M059J (cell line): ENCODE measurements at places on chromosomes 2 and 18.

DNA sequence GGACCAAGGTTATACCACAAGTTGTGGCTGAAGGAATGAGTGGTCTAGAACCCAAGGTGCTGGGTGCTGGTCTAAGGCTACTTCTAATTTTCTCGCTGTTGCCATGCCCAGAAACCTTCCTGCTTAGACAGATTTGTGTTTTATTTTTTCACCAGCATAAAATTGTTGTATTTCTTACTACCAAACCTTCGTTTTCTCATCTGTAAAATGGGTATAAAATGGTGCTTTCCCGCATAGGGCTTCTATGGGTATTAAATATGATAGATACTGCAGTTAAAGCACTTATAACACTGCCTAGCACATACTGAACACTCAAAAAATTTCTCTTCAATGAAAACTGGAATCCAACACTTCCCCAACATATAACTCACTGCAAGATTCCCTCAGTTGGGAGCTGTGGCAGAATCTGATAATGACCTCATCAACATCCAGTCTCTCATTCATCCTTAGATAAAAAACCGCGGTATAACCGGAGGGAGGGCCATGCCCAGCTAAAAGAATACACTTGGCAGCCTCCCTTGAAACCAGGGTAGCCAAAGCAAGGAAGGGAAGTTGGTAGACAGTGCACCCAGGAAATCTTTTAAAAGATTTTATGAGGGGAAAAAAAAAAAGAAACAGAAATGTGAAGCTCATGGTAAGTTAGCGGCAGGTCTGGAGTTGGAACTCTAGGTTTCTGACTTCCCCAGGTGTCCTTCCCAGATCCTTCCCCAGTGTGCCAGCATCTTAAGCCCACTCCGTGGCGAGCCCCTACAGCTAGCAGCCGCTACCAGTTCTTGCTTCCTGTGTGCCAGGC, 1.2 kb downstream of the NEMP2 start:
- DNase-seq, result peak; percentile 50

- no peak for DNase-seq
Observed at GRCh38 chr18:24187049-24187448, 48.2 kb downstream of the CABYR start.

DNA sequence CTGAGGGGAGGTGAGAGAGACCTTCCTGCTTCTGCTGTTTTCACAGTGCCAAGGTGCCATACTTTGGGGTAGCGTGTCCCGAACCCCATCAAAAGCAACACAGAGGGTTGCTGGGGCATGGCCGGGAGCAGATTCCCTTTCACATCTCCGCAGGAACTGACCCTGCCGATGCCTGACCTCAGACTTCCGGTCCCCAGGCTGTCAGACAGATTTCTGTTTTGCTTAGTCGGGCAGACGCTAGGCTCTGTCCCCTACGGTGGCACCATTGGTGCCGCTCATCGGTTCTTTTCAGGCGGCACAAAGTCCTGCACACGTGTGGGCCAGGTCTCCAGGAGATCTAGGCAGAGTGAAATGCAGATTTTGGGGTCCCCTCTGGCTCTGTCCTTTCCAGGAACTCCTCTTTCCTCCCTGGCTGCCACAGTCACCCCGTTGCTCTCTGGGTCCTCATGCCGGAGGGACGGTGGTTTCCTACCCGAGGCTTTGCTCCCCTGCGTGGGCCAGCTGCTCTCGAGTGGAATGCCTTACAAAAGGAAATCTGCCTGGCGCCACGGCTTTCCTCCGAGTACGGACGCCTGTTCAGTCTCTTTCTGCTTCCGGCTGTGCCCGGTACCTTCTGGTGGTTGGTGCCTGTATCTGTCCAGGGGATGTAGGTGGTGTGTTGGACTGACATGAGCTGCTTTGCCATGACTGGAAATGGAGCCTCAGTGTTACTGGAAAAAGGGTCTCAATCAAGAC, 39.3 kb downstream of the RTP5 start:
- no peak for DNase-seq

DNA sequence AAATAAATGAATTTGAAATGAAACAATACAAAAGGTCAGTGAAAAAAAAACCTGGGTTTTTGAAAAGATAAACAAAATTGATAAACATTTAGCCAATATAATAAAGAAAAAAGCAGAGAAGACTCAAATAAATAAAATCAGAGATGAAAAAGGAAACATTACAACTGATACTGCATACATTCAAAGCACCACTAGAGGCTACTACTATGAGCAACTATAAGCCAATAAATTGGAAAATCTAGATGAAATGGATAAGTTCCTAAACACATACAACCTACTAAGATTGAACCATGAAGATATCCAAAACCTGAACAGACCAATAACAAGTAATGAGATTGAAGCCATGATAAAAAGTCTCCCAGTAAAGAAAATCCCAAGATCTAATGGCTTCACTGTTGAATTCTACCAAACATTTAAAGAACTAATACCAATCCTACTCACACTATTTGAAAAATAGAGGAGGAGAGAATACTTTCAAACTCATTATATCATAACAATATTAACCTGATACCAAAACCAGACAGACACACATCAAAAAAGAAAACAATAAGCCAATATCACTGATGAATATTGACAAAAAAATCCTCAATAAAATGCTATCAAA, 80.8 kb upstream of the CERS6 start:
- no peak for DNase-seq

DNA sequence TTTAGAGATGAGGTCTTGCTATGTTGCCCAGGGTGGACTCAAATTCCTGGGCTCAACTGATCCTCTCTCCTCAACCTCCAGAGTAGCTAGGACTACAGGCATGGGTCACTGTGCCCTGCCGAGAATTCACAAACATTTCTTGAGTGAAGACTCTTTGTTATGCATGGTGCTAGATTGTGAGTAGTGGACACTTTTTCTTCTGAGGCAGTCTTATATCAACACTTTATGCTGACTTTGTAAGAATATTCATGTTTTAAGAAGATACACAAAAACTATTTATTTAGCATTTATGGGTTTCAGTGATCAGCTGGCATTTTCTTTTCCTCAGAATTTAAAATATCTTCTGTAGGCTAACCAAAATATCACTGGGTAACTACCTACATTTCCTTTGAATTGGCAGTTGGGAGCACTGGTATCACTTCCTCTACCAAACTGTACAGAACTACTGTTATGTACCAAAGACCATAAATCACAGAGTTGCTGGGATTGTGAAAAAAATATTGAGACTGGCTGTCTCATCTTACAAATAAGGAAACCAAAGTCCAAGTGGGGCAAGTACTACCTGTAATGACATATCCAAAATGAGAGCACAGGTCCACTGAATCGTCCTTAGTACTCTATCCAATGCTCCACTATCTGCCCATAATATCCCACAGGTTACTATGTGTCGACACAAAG, 34.0 kb downstream of the DOCK10 start:
- DNase-seq, result no peak

DNA sequence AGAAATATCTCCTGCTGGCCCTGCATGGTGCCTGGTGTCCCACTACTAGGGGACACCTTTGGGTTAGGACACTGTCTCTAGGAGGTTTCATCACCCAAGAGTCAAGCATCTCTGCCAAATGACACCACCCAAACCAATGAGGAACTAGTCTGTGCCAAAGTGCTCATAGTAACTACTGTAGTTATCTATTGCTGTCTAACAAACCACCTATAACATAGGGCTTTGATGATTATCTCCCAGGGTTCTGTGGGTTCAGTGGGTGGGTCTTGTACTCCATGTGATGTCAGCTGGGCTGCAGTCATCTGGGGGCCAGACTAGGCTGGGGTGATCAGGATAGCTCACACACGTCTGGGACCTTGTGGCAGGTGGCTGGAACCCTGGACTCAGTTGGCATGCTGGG, 59.8 kb downstream of the EPAS1 start:
- DNase-seq, result no peak

DNA sequence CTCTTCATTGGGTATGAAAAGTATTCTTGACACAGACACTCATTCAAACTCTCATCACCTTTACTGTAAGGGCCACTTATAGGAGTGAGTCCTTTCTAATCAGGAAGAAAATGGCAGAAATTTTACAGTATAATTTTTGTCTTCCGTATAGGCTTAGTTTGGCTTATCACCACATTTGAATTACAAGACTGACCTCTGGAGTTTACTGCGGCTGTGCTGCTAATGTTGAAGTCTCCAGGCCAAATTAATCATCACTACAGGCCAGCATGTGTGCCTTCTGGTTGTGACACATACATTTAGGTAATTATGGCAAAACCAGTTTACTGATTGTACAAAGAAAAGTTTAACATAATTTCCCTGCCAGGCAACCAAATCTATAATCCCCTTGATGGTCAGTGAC, 753.6 kb upstream of the GCFC2 start:
- DNase-seq, result no peak

GRCh38 chr2:144683107-144683753, 163.3 kb upstream of the ZEB2 start:
- DNase-seq, result no peak

DNA sequence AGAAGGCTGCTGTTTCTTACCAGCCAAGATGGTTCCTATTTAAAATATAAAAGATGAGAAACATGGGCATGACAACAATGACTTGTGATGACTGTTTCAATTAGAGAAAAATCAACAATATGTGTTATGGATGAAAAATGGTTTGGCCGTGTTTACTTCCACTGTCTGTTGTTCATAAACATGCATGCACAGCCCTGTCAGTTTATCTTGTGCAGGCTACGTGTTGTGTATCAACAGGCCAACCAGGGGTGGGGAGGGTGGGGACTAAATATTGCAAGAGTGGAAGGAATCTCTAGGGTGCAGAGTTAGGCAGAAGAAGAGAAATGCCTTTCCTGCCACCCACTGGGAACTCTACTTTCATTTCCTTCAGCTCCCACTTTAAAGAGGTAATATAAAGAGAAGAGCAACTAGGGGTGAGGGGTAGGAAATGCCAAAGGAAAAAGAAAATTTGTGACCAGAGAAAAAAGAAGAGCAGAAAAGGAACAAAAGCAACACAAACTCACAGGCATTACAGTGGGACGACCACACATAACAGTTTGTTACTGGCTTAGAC, 116.8 kb upstream of the MEIS1 start:
- DNase-seq, result no peak

DNA sequence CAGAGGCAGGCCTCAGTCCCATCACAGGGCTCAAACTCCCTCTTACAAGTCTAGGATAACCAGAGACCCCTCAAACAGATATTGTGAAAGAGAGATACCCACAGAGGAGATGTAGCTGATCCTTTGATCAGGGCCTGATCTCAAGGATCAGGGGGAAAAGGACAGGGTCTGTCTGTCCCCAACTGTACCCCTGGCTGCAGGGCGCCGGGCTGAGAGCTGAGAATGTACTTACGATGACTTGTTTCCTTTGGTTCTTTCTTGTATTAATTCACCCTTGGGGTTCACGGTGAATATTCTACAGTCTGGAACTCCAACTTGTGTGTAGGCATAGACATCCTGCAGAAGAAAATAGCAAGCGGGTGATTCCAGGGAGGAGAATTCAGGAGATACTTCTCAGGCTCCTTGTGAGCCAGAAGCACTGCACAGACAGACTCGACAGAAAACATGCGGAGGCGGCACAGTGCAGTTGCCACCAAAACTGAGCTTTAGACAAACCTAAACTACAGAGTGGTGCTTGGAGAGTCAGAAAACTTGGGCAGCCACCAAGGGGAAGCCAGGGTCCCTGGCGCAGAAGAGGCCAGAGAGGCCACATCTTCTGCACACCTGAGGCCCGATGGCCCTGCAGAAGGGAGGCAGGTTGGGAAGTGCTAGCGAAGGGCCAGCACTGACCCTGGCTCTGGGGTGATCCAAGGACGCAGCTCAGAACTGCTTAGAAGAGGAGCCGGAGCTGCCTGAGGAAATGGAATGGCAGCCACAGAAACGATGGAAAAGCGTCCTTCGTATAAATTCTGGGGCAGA, 73.9 kb downstream of the EMILIN2 start:
- no peak for DNase-seq

- no peak for DNase-seq
Observed at GRCh38 chr2:65357959-65358294, 74.5 kb downstream of the SPRED2 start.

GRCh38 chr2:43329637-43330036, 103.2 kb upstream of the ZFP36L2 start:
- no peak for DNase-seq

GRCh38 chr18:1865869-1866268, 705.4 kb downstream of the METTL4 start:
- no peak for DNase-seq

DNA sequence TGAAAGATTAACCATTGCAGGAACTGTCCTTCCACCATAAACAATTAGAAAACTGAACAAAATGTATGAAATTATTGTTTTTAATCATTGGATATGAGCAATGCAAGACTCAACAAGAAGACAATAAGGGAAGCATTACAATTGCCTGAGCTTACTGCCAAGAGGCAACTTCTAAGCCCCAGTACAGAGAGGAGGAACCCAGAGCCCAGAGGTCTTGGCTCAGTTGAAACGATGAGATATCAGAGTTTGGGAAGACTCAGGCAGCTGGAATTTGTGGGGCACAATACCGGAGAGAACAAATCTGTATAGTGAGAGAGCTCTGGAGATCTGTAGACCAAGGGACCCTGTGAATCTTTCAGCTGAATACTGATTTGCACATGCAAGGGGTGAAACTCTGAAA, 80.6 kb upstream of the ZFP36L2 start:
- DNase-seq, result no peak

GRCh38 chr18:70415823-70416488, 127.1 kb downstream of the SOCS6 start:
- no peak for DNase-seq

DNA sequence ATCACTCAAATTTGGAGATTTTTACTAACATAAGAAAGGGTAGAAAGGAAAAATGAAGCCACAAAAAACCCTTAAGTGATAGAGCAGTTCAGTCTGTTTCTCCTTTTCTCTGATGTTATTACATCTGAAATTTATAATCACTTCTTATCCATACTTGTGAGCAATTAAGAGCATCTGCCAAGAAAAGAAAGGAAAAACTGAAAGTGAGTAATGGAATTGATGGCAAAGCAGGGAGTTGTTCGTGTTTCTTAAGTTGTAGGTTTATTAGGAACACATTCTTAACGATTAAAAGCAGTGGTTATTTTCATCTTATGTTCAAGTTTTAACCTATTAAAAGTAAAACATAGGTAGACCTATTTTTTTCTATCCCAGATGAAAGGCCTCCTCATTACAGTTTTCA, 277.7 kb downstream of the RND3 start:
- DNase-seq, result no peak

DNA sequence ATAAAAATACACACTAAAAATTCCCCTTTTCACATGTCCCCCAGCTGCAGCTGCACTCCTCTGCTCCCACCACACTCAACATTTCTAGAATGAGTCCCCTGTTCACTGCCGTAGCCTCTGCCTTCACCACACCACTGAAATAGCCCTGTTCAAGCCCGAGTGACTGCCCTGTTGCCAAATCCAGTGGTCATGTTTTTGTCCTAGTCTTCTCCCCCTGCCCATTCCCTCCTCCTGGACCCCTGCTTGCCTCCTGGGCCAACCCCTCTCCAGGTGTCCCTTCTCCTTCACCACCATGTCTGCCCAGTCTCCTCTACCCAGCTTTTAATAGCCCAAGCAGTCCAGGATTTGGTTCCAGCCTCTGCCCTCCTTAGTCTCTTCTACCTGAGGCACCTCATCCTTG, 97.1 kb upstream of the LGALSL start:
- DNase-seq, result no peak

GRCh38 chr2:162327806-162328205, 9.3 kb upstream of the IFIH1 start:
- DNase-seq, result no peak
